ENCODE measurements at places on chromosomes 1 and 21.
A peak's percentile ranks its signal among the peaks of the same experiment; 100 is the strongest.

- peak; percentile 23 for DNase-seq
Observed at GRCh38 chr1:16208270-16208987, 4.0 kb downstream of the ARHGEF19 start.

- DNase-seq, result no peak
Observed at GRCh38 chr1:205458777-205459566, 3.1 kb upstream of the BLACAT1 start.

- no peak for DNase-seq
Observed at GRCh38 chr21:35943752-35944151, 116.6 kb downstream of the SETD4 start.

DNA sequence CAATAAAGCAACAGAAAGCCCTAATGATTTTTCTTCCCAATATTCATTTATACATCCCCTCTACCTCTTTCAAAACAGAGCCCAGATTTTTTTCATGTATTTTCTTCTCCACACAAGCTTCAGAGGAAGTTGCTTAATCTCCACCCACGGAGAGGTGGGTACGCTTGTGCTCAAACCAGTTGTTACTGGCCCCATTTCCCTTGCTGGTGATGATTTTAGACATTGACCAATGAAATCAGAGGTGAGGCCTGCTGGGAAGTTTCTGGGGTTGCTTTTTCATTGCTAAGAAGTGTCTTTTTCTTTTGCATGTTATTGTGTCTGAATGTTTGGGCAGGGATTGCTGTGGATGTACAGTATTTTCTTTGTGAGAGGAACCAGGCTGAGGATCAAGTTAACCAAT lies 448.1 kb upstream of the B3GALT2 start:
- no peak for DNase-seq

GRCh38 chr1:155063550-155064110 lies at the start of gene EFNA4:
Gene EFNA4 (plus strand): TSS chr1:155063740. CDS start chr1:155063824, 84 bp downstream.
- DNase-seq, result peak; percentile 56

- DNase-seq, result no peak
Observed at GRCh38 chr1:22044690-22045420, 7.7 kb upstream of the CDC42 start.

DNA sequence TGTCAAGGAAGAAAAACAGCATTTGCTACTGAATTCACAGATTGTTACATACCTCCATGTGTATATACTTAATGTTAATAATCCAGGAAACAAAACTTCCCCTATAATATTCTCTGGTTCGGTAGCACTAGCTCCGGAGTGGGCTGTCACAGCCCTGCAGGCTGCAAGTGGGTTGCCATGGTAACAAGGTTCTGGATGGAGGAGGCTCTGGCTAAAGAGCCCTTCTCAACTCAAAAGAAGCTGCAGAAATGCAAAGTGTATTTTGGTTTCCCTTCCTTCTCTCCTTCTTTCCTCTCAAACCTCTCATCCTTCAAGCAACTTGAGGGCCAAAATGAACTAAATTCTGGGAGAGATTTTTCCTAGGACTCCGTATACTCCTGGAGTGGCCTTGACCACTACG lies 45.2 kb downstream of the ASTN1 start:
- DNase-seq, result peak; percentile 16

DNA sequence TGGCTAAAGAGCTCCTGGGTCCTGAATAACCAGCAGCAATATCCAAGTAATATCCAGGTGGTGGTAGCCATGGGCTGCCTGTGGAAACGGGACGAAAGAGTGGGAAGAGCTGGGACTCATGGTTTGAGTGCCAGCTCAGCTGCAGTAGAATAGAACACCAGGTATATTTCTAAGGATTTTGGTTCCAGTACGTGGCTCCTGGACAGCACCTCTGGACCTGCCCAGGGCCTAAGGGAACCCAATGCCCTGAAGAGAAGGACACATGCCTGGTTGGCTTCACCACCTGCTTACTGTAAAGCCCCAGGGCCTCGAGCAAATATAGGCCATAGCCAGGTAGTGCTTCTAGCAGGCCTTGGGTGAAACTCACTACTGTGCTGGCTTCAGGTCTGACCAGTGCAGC lies 566.7 kb downstream of the KIF26B start:
- DNase-seq, result no peak

- no peak for DNase-seq
Observed at GRCh38 chr21:25688275-25689155, 46.2 kb downstream of the ATP5PF start.

DNA sequence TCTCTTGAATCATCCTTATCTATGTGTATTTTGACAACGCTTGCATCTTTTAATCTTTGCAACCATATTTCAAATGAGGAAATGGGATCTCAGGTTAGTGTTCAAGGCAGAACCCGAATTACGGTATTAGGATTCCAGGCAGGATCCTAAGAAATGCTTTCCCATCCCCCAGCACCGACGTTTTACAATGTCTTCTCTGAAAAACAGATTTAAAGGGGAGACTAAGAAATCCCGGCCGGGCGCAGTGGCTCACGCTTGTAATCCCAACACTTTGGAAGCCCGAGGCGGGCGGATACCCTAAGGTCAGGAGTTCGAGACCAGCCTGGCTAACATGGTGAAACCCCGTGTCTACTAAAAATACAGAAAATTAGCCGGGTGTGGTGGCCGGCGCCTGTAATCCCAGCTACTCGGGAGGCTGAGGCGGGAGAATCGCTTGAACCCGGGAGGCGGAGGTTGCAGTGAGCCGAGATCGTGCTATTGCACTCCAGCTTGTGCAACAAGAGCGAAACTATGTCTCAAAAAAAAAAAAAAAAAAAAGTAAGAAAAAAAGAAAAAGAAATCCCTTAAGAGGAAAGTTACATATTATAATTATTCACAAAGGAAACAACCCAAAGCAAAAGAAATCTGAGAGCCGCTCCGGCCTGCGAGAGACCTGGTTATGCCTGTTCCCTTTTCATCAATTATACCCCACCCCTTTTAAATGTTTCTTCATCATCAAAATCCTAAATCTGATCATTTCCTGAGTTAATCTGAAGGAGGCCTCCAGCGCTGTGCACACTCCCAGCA lies 801 bp upstream of the GORAB start:
- DNase-seq, result no peak

- DNase-seq, result no peak
Observed at GRCh38 chr1:110152133-110152785, 2.0 kb downstream of the SLC6A17 start.

DNA sequence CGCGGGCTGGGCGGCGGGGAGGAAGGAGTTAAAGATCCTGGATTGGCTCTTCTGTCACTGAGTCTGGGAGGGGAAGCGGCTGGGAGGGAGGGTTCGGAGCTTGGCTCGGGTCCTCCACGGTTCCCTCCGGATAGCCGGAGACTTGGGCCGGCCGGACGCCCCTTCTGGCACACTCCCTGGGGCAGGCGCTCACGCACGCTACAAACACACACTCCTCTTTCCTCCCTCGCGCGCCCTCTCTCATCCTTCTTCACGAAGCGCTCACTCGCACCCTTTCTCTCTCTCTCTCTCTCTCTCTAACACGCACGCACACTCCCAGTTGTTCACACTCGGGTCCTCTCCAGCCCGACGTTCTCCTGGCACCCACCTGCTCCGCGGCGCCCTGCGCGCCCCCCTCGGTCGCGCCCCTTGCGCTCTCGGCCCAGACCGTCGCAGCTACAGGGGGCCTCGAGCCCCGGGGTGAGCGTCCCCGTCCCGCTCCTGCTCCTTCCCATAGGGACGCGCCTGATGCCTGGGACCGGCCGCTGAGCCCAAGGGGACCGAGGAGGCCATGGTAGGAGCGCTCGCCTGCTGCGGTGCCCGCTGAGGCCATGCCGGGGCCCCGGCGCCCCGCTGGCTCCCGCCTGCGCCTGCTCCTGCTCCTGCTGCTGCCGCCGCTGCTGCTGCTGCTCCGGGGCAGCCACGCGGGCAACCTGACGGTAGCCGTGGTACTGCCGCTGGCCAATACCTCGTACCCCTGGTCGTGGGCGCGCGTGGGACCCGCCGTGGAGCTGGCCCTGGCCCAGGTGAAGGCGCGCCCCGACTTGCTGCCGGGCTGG lies at the start of gene NPR1:
TSS of gene NPR1 (plus strand) at position 170 of the 818 bp plus-strand sequence. CDS start at position 591, 421 bp downstream.
- DNase-seq, result peak; percentile 21
